ENCODE measurements at places on chromosomes 2 and 18.

DNA sequence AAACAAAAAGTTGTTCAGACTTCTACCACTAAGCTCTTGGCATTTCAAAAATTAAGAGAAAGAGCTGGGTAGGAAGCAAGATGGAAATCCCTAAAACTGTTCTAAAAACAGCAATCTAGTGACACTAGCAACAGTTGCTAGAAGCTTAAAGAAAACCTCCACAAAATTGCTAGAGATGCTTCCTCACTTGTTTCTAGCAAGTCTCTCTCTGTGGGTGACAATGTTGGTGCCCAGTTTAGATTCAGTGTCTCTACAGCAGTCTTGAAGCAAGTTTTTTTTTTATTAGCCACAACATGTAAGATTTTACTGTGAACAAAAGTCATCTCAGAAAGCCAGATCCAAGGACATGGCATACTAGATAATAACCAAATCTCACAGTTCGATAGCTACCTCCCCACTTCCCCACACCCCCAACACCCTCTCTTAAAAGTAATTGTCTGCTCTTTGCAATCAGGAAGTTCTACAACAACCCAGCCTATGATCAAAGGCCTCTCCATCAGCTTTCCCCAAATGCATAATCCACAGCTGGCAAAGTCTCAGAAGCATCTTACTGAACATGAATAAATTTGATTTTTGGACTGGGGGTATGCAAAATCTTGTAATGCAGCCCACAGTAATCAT lies 70.0 kb downstream of the ANKRD44 start:
- no peak for DNase-seq

GRCh38 chr2:186099826-186100225 lies 361.2 kb downstream of the FSIP2 start:
- no peak for DNase-seq

DNA sequence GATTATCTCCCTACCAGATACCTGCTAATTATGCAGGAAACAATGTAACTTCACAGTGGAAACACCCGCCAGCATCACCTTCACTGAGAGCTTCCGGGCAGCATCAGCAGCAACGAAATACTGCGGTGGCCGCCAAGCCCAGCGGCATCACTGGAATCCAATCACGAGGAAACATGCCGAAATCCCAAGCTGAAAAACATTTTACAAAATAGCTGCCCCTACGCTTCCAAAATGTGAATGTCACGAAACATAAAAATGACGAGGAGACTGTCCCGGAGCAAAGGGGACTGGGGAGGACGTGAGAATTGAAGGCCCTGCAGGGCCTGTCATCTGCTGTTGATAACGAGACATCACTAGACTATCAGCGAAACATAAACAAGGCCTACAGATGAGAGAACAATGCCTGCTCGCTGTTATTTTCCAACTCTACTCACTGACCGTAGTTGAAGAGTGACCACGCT lies 82.6 kb downstream of the HDAC4 start:
- no peak for DNase-seq

- DNase-seq, result no peak
Observed at GRCh38 chr2:43402452-43402937, 176.1 kb upstream of the ZFP36L2 start.

DNA sequence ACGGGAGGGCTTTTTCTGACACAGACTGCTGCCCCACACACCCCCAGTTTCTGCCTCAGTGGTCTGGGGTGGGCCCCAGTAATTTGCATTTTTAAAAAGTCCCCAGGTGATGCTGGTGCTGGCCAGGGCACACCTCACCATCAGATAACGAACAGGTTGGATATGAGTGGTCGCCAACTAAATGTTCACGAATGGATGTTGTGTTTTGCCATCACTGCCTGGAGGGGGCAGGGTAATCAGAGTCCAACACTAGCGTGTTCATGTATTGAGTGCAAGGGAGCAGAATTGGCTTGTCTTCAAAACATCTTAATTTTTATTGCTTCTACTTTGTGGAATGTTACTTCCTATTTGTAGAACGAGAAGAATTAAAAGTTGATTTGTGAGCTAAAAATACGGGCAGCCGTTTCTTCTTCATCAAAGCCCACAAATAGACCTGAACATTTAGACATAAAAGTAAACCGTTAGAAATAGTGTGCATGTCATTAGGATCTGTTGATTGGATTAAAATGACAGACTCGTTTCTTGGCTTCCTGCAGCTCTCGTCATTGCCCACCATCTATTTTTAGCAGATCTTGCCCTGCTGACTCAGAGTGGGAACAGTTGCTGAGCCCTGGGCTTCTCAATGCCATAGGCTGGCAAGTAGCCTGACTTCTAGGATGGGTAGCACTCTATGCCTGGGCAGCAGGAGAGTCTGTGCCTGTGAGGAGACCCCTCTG lies 45.2 kb downstream of the NCK2 start:
- DNase-seq, result no peak

DNA sequence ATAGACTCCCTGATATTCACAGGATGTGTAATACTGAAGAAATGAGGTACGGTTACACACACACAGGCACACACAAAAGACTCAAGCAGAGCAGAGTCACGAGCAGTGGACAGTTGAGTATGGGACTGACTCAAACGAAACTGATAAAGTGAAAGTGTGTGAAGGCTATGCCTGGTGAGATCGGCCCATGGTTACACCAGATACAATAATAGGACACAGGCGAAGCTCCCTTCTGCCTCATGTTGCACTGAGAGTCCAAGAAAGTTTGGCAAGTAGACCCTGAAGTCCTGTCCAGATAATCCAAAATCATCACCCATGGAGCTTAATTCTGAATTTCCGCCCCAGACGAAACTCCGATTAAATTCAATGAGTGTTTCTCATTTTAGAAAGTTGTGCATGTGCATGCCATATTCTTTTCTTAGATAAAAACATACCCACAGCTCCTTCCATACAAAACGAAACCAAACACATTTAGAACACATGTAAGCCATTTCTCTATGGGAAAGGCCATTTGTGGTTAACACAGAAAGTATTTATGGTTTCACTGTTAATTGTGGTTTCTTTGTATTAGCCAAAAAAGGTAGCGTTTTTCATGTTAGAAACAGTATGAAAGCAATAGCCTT lies 567.6 kb downstream of the PLCL1 start:
- no peak for DNase-seq

DNA sequence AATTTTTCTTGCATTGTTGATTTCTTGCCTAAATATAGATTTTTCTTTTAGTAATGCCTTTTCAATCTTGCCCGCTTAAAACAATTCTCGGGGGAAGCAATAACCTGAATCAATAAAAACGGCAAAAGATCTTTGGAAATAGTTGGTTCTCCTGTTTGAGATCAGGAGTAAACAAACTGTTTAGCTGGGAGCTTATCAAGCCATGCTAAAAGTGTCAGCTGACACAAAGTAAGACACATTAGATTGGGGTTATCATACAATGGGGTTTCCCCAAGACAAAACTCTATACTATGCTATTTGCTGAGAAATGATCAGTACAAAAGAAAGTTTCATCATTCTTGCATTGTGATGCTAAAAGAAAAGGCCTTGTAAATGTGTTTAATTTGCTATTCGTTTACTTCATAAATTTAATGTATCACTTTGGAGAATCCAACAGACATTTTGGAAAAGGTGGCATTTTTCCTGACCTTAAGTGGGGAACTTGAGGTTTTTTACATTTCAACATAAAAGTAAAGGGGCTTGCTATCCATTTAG lies 46.5 kb downstream of the ATIC start:
- DNase-seq, result no peak

GRCh38 chr2:144580521-144581161 lies 60.7 kb upstream of the ZEB2 start:
- no peak for DNase-seq

DNA sequence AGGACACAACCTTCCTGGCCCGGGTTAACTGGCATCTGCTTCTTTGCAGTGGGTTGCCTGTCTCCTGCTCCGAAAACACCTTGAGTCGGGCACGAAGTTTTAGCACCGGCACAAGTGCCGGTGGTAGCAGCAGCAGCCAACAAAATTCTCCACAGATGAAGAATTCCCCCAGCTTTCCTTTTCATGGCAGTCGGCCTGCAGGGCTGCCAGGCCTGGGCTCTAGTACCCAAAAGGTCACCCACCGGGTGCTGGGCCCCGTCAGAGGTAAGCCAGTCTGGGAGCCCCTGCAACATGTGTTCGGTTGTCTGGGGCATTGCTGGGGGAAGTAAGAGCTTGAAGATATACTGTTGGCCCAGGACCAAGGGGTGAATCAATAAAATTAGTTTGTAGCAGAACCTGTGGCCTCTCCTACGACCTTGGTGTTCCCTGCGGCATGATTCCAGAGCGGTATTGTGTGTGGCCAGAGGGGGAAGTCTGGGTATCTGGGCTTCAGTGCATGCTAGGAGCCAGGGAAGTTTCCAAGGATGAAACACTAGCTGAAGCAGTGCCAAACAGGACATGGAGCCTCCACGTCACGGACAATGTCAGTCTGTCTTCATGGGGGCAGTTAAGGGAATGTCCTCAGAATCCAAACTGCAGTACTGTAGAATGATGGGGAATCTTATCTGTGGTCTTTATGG lies 7.8 kb downstream of the AGBL5 start:
- DNase-seq, result no peak

DNA sequence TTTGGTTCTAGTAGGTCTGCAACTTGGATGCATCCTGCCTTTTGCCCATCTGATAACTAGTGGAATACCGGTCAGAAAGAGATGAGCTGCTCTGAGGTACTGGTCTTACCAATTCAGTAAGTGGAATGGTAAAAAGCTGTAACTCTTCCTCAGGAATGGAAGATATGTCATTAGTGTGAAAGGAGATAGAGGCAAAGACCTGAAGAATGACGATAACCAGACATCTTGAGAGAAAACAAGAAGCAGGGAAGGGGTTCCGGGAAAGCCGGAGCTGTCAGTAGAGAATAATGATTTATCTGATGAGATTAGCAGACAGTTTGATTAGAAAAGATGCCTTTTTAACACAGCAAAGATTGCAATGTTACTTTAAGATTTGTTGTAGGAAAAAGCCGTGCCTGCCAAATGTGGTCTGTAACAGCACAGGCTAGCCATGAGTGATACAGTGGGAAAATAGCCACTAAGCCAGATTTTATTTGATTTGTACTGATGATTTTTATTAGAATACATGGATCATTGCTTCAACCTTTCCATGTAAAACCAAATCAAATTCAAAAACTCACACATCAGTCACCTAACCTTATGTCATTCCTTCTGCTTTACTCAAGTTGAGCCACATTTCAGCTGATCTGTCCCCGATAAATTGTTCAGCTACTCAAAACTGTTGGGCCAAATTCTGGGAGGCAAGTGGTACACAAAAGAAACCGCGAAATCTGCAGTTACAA lies 110.0 kb downstream of the TCF4 start:
- DNase-seq, result no peak

DNA sequence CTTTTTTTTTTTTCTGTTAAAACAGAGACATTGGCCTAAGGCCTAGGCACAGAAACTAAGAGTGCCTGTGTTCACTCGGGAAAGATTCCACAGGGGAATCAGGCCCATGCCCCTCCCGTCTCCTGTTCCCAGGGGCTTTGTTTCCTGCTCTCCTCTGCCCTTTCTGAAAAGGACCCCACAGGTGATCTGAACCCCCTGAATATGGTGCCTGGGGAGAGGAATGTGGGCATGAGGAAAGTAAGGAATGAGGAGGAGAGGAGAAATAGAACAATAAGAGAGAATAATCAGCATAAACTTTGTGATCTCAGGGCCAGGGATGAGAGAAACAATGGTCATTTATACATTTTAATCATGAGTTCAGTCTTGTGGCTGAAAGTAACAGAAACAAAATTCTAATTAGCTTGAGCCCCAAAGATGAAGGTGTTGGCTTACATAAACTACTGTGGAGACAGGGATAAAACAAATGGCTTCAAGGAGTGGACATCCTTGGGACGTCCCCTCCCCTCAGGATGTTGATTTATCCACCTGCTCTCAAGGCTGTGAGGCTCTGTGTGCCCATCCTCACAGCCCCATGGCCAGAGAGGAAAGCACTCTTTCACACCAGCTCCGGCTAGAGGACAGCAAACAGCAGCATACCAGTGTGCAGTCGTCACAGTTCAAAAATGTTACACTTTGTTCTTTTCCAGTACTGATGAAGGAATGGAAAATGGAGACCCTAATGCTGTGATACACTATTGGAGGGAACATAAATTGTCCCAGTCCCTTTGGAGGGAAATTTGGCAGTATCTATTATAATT lies 46.4 kb upstream of the MRPL33 start:
- no peak for DNase-seq

- DNase-seq, result no peak
Observed at GRCh38 chr18:9437021-9437437, 38.3 kb upstream of the RALBP1 start.

GRCh38 chr2:241937297-241937696 lies 67.8 kb downstream of the RTP5 start:
- no peak for DNase-seq

GRCh38 chr18:49345931-49346696 lies 114.3 kb downstream of the DYM start:
- DNase-seq, result no peak

DNA sequence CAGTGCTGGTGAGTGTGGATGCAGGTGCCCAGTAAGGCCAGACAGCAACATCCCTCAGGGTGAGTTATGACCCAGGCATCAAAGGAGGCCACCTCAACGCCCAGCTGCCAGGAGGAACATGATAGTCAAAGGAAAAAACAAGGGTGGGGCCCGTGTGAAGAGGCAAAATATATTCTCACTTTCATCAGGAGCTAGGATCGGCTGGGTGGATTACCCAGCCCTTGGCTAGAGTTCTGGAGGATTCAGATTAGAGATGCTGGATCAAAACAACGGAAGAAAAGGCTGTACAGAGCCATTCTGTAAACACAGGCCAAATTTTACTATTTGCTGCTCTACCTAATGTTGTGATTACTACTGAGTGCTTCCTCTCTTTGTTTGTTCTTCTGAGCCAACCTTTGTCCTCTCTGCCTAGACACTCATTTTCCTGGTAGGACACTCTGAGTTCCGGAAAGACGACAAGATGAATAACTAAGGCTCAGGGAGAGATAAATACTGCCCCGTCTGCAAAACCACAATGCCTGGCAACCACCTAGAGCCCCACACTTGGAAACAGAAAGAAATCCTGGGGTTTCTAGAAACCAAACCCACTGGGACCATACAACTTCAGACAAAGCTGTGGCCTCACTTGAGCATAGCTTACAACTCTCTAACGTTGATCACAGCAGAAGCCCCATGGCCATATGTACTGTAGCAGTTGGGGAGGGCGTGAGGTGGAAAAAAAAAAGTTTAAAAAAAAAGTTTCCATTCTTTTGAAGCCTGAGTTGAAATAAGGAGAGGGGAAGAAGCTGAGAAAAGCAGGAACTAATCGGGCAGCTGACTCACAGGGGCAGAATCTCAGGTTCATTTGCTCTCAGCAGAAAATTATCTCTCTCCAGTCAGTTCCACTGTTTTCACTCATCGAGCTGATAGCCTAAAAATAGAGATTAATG lies 17.8 kb upstream of the PMAIP1 start:
- no peak for DNase-seq

GRCh38 chr2:6143812-6144211 lies 451.6 kb downstream of the SOX11 start:
- no peak for DNase-seq

GRCh38 chr2:12669036-12669435 lies 47.7 kb upstream of the TRIB2 start:
- DNase-seq, result no peak

GRCh38 chr18:57121542-57122112 lies 25.3 kb upstream of the BOD1L2 start:
- peak; percentile 30 for DNase-seq

All from neural crest cell (in vitro differentiated cells).